ENCODE measurements at places on chromosomes 4 and X.

GRCh38 chrX:57172544-57172943 lies 35.3 kb upstream of the SPIN2A start:
- DNase-seq = no peak

- DNase-seq = no peak
Measured at GRCh38 chr4:4823621-4824162, 35.8 kb upstream of the MSX1 start.

GRCh38 chr4:91280551-91281290 lies 1023.0 kb upstream of the GRID2 start:
- no peak for DNase-seq

DNA sequence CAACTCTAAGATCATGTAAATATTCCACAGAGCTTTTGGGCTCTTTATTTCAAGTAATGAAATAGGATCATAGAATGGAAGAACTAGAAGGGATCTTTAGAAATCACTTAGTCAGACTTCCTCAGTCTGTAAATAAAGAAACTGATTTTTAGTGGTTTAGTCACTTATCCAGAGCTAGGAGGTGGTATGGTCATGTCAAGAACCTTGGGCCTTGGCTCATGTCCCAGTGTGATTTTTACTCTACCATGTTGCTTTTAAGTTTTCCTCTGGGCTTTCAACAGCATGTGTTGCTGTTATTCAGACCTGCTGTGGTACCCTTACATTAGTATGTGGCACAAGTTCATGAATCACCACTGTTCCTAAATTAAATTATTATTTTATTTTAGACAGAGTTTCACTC lies 184.9 kb downstream of the FRAS1 start:
- DNase-seq = no peak

- DNase-seq = no peak
Measured at GRCh38 chr4:6568689-6569332, 6.2 kb upstream of the MAN2B2 start.

- peak; percentile 46 for DNase-seq
Measured at GRCh38 chr4:149291463-149291862, 524.2 kb downstream of the IQCM start.

- DNase-seq = no peak
Measured at GRCh38 chr4:140253556-140254027, 99.6 kb upstream of the MAML3 start.

- DNase-seq = no peak
Measured at GRCh38 chr4:13766761-13767540, 139.4 kb upstream of the BOD1L1 start.

DNA sequence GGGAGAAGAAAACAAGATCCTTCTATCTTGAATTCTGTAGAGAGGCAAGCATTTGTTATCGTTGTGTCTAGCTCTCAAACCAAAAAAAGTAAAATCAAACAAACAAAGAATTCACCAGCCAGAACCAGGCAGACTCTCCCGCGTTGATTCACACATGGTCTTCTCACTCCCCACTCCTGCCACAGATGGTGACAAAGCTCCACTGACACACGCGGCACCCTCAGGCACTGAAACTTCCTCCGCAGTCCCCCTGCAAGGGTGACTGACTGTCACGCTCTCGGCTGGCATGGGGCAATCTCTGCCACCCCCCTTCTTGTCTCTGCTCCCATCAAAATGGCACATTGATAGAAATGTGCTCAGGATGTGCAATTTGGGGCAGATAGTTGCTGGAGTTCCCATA lies 304.9 kb downstream of the DHX15 start:
- no peak for DNase-seq

DNA sequence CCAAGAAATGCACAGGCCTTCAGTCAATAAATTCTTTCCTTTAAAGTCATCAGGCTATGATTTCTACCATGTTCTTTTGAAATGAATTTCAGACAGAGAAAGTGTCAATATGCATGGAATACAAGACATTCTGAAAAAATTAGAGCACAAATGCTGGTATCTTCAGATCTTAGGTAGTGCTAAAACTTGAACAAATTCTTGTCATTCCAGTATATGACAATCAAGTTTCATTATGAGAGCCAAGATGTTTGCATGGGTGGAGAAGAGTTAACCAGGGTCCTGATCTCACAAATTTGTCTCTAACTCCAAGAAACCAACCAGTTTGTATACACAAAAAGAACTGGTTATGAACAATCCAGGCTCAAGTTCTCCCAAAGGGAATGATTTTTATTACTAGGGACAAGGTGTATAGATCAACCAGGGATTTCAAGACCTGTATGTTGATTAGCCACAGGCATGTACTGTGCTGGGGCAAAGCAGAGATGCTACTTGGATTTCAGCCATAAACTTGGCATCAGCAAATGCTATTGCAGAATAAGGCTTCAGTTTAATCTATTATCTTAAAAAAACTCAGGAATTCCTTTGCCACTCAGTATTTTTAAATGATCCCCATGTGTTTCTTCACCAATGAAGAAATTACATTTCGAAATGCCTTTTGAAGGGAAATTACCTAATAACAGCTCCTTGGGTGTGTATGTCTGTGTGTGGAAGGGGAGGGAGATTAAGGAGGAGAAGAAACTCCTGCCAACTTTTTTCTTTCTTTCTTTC lies 69.7 kb downstream of the FANCB start:
- no peak for DNase-seq

GRCh38 chr4:157004279-157005161 lies 32.9 kb upstream of the PDGFC start:
- no peak for DNase-seq

GRCh38 chrX:73214426-73215094 lies at the start of gene NAP1L2:
Gene NAP1L2 (minus strand): TSS chrX:73214851. CDS start chrX:73214492, 359 bp downstream.
- peak; percentile 26 for DNase-seq

DNA sequence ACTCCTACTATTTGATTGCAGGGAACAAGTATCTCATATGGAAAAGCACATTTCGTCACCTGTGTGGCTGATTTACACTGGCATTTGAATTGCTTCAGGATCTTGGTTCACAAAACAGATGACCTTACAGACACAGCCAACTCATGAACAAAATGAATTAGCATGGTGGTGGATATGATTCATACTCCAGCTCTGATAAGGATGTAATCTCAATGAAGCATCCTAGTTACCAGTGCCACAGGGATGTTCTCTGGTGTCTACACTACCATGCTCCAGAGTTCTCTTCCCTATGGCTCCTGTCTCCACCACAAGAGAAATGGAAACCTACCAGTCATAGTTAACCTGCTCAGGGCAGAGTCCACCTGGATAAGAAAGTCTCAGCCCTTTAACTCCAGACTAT lies 40.7 kb downstream of the TEC start:
- DNase-seq = no peak

DNA sequence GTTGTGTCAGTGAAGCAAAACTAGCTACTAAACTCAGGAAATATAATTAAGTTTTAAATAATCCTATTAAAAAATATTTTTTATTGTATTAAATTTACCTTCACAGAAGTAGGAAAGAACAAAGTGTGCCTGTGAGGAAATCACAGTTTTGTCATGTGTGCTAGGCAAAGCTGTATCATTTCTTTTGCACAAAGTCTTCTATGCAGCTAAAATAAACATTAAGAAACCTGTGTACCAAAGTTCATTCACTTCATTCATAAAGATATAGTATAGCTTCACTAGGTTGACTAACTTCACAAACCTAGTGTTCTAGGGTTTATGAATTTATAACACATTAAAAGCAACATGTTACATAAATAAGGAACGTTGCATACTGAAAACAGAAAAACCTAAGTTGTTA lies 131.0 kb downstream of the PDS5A start:
- no peak for DNase-seq

DNA sequence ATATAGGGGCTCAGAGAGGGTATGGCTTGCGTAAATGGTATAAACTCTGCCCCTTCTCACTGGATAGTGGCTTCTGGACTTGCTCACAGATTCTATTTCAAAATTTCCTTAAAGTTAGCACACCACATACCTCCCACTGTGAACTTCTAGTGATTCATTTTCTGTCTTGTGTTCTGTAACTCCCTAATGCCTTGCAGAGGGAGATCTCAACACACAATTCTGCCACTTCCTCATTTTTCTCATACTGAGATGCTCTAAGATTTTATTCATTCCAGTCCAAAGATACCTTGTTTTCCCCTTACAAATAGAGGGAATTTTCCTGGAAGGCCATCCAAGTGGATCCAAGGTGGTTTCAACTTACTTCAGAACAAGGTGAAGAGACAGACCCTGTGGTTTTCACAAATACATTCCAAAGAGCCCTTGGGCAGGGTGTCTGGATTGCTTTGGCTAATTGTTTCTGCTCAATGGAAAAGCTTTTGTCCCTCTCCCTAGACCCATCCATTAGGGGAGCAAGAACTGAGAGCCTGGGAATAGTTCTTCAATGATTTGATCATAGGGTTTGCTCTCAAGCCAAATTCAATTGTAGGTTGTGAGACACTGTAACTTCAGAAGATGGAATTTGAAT lies 52.1 kb upstream of the CAPN6 start:
- DNase-seq = no peak

- no peak for DNase-seq
Measured at GRCh38 chr4:13908455-13908854, 280.9 kb upstream of the BOD1L1 start.

- no peak for DNase-seq
Measured at GRCh38 chr4:175946472-175947116, 119.0 kb upstream of the WDR17 start.

Measured in left hindlimb (tissue), 1 donor.